ENCODE measurements at places on chromosomes 7 and 10.

GRCh38 chr10:34538281-34538829, 276.7 kb downstream of the PARD3 start:
- no peak for ATAC-seq

DNA sequence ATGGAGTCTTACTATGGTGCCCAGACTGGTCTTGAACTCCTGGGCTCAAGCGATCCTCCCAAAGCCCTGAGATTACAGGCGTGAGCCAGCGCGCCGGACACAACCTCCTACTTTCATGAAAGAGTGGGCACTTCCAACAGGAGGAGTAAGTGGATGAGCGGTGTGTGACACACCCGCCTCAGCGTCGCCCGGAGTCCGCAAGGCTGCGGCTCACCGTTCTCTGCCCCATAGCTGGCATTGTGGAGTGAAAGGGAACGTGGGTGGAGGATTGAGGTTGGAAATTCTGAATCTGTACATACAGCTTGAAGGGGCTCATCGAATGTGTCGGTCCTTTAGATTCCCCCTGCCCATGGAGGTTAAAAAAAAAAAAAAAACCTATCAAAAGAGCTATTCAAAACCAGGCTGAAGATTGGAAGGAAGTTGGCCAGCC, 524 bp upstream of the PRXL2A start:
- peak; percentile 72 for ATAC-seq

DNA sequence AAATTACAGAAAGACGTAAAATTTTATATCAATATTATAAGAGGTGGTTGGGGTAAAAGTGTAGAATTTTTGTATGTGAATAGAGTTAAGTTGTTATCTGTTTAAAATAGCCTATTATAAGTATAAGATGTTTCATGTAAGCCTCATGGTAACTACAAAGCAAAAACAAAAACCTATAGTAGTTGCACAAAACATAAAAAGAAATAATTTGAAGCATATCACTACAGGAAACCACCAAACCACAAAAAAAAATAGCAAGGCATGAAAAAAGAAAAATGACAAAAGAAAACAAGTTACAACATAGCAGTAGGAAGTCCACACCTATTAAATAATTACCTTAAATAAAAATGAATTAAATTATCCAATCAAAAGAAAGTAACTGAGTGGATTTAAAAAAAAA, 12.4 kb upstream of the GSTK1 start:
- no peak for ATAC-seq

DNA sequence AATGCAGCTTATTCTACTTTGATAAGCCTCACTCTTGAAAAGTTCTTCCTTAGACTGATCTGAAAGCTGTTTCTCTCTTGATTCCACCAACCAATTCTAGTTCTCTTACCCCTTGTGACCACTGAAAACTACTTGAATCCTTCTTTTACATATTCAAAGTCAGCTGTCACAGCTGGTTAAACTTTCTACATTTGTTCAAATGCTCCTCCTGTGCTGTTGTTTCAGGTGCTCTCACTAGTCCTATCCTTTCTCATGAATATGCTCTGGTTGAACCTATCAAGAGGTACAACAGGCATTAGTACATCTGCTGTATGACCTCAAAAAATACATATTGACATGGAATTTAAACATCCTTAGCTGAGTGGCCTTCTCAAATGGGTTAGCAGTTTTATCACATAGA, 91.5 kb downstream of the MYO3A start:
- ATAC-seq = no peak

DNA sequence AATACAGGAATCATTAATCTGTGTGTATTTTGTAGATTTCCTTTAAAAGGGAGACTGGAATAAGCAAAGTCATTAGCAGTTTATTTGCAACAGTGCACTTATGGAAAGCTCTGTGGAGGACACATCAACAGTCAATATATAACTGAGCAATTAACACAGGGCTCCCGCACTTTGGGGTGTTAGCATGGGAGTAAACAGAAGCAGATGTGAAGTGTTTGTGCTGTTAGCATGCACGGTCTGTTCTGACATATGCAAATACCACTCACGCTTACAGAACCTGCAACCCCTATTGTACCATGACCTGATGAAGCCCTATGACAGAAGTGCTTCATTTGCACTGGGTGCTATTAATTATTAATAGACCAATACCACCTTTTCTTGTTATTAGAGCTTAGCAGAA, 118.9 kb downstream of the PPP1R3A start:
- ATAC-seq = no peak

- no peak for ATAC-seq
These were observed 184.2 kb downstream of the SRPK2 start for GRCh38 chr7:105204520-105204919.

DNA sequence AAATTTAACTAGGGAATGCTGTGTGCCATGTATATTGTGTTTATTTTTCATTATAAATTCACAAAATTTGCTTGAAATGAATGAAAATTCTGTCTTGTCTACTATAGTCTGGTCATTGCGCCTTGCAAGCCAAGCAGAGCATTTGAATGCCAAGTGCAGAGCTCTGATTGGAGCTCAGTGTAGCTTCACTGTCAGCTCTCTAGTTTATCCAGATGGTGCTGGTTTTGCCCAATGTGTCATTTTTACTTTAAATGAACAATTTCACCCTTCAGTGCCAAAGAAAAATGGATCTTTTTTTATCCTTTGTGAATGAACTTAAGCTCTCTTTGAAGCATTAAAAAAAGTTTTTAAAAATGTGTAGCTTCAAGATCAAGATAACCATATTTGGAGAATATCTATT, 225.6 kb upstream of the CACNA2D1 start:
- no peak for ATAC-seq

GRCh38 chr7:117041007-117041406, 87.7 kb downstream of the ST7 start:
- ATAC-seq = peak; percentile 70

- no peak for ATAC-seq
These were observed 568.2 kb upstream of the MGMT start for GRCh38 chr10:128898916-128899195.

- no peak for ATAC-seq
These were observed 159.1 kb upstream of the YAE1 start for GRCh38 chr7:39407137-39407536.

GRCh38 chr7:303425-303824, 13.5 kb downstream of the FOXL3 start:
- no peak for ATAC-seq

- no peak for ATAC-seq
These were observed 24.2 kb downstream of the CRTAC1 start for GRCh38 chr10:98006266-98006665.

- ATAC-seq = peak; percentile 32
These were observed 87.9 kb upstream of the GTF2I start for GRCh38 chr7:74569501-74570075.

GRCh38 chr7:148687555-148687954, 11.1 kb upstream of the CUL1 start:
- ATAC-seq = no peak

DNA sequence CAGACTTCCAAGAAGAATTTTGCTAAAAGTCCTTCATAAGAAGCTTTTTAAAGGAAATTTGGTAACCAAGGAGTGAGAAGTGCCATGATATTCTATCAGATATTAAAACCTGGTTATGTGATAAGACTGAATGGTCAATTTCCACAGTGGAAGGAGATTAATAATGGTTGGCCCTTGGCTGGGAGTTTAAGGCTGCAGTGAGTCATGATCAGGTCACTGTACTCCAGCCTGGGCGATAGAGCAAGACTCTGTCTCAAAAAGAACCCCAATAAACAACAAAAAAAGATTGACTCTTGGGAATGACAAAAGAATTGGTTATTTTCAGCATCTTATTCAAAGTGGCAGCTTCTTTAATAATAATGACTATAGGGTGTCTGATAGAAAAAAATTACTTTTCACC, 37.2 kb downstream of the EXOC4 start:
- ATAC-seq = no peak

DNA sequence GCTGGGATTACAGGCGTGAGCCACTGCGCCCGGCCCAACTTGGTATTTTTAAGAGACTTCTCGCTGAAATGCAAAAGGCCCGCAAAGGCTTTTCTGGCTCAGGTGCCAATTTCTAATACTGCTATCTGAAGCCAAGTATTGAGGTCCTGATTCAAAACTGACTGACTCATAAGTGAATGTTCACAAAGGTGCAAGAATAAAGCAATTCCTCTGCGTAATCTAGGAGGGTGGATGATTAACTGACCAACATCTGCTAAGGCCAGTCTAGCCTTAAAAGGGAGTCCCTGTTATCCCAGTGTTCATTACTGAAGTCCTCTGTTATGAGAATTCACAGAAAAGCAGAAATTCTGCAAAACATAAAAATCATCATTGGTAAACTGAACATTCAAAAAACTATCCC, 111.4 kb downstream of the SRPK2 start:
- no peak for ATAC-seq

GRCh38 chr7:16811551-16811950, 6.8 kb upstream of the AGR2 start:
- no peak for ATAC-seq

DNA sequence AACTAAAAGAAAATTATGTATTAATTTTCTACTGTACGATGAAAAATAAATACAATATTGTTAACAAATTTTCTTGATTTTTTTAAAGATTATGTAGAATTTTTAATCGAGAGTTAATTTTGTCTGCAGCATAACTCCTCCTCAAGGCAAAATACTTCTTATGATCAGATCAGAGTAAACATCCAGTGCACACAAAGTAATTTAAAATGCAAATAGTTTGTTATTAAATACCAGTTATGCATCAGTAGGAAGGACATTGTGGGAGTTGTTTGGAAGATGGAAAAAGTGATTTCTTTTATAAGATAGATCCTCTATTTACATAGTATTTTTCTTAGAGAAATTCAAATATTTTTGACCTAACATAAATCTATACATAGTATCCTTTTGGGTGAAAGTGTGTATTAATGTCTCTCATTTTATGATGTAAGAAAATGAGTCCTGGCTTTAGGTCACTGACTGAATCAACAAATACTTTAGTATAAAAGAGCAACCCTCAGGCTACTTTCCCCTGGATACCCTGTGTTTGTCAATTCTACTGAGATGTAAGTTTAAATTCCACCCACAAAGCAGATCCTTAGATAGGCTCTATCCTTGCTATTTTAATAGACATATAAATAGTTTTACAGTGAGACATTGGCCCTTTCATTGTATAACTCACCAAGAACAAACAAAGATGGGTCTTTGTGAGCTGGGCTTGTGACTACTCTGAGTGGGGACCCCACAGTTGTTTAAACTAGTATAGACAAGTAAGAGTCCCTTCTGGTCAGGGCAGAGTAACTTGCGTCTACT, 1133.7 kb downstream of the GATA3 start:
- no peak for ATAC-seq

DNA sequence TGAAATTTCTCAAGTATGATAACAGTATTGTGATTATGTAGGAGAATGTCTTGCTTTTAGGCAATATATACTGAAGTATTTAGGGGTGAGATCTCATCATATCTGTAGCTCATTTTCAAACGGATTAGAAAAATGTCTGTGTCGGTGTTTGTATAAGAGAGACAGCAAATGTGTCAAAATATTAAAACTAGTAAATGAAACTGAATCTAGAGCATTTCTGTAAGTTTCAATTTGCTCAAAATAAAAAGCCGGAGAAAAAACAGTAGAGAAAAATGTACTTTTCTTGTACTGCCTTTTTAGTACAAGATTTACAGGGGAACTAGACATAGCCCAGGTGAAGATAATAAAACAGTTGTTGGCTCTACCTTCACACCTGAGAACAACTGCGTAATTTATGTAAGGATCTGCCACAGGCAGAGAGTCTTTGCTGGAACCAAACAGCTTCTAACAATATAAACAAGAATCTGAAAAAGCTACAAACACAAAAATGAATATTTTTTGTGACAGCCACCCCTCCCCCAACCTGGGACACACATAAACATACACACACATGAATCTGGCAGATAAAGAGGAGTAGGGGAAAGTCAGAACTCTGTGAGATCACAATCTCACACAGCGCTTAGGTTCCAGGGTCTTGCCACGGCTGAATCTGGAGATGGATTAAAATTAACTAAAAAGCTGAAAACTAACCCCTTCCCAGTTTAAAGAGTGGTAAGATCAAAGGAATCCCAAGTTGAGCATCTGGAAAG, 153.3 kb downstream of the AVL9 start:
- ATAC-seq = no peak

- ATAC-seq = no peak
These were observed 115.1 kb downstream of the C10orf105 start for GRCh38 chr10:71604324-71605018.

DNA sequence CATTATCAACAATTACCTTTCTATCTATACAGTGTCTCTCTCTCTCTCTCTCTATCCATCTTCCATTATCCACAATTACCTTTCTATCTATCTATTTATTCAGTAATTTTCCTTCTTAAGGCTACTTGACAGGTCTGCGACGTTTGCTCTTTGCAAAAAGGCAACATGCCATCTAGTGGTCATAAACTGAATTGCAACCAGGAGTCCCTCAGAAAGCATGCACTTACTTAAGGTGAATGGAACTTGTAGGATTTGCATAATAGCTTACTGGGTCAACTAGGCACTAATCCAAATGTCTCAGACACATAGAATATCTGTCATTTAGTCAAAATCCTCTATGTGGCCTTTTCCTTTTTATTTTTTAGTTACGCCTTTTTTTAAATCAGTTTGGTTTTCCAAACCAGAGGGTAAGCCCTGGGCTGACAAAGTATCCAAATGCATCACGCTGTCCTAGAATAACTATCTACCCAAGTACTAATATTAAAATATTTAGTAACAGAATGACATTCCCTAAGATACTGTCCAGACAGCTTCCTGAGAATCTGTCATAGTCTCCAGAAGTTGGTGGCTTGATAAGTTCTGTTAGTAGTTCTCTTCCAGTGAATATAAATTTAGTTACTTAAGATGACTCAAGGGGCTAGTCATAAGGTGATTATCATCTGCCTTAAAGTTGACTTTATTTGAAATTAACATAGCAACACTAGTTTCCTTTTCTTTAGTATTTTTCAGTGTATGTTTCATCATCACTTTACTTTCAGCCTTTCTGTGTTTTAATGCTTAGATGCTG, 208.3 kb downstream of the PPP1R3A start:
- peak; percentile 62 for ATAC-seq

DNA sequence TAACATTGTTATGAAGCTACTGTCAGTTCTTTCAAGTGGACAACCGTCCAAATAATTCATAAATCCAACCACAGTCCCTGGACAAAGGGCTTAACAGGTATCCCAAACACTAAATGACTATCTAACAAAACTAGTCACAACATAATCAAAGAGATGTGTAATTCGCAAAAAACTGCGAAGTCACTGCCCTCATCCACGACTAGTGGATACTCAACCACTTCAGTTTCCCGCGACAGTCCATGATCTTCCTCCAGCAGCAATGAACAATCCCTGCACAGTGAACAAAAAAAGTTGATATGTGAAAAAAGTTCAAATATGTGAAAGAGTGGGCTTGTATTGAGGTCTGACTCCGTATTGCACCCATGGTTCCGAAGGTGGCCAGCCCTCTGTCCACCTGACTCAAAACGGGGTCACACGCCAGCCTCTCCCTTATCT, 287 bp downstream of the DCLRE1A start:
- ATAC-seq = no peak

- ATAC-seq = no peak
These were observed 65.3 kb downstream of the ZFAND4 start for GRCh38 chr10:45607276-45607675.

DNA sequence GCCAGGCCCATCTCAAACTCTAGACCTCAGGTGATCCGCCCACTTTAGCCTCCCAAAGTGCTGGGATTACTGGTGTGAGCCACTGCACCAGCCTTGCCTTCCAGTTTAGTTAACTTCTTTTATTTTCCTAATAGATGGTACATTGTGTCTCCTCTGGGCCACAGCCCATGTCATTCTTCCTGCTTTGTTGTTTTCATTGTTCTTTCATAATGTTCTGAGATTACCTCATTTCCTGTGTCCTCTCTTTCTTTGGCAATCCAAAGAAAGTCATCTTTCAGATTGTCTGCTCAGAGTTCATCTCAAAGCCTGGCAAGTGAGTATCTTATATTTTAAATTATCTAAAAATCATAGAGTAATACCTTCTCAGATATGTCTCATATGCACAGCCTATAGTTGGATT, at the start of gene OLAH:
Gene OLAH (plus strand): TSS at position 270 of the 400 bp plus-strand sequence. CDS start 3,346 bp downstream, outside the sequence.
- ATAC-seq = no peak
